NCI-H460 (cell line): ENCODE measurements at places on chromosomes 6 and 20. TPM values are rescaled to one million over a fixed set of nuclear protein-coding genes. Genes with fewer than 3 reads are reported as not detected.
A peak's percentile ranks its signal among the peaks of the same experiment; 100 is the strongest.

- DNase-seq = no peak
Measured at GRCh38 chr20:21397341-21398108, at the start of gene NKX2-4. NKX2-4 (minus strand) TSS chr20:21397526; CDS start chr20:21397399, 127 bp downstream.

DNA sequence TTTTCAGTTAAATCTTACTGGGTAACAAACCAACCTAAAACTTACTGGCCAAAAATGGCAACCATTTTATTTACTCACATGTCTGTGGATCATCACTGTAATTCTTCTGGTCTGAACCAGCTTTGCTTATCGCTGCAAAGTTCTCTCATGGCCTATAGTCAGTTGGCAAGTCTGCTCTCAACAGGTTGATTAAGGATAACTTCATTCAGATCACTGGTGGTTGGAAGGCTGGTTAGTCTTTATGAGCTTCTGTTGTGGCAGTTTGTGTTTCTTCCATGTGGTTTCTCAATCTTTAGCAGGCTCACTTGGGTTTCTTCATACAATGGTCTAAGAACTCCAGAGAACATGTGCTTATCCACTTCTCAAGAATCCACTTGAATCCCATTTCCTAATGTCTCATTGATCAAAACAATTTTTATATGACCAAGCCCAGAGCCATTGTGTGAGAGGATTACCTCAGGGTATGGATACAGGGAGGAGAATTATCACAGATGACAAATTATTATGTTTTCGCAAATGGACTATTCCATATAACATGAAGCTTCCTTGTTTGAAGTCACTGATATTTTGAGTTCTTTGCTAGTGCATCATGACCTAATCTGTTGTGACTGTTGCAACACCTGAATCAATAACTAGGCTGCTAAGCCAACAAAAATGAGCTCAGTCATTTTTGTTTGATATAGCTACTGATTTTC lies 155.4 kb upstream of the BMP2 start:
- no peak for DNase-seq

- DNase-seq = no peak
Measured at GRCh38 chr6:87897663-87898062, 150.0 kb upstream of the SPACA1 start.

DNA sequence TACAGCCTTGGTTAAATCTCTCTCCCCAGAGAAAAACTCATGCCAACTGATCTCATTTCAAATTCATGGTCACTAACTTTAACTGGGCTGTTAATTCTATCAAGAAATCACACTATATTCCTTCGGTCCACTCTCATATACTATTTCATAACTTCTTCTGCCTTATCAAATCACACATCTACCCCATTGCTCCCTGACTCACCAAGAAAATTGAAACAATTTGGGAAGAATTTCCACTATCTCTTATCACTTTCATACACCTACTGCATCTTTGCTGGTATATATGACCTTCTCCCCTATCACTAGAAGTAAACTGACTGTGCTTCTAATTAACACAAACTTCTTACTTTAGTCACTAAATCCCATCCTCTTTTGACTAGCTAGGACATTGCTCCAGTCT lies 102.3 kb downstream of the FILIP1 start:
- no peak for DNase-seq

- no peak for DNase-seq
Measured at GRCh38 chr20:52612046-52612632, 360.0 kb upstream of the TSHZ2 start.

- no peak for DNase-seq
Measured at GRCh38 chr6:122222761-122223160, 176.7 kb upstream of the HSF2 start.

- DNase-seq = no peak
Measured at GRCh38 chr6:91667596-91667995, 1080.7 kb upstream of the MAP3K7 start.

- peak; percentile 83 for DNase-seq
Measured at GRCh38 chr20:62926229-62927127, at the start of gene DIDO1. DIDO1 (minus strand) TSS chr20:62926505.

GRCh38 chr6:119226089-119226488 lies 123.5 kb downstream of the MAN1A1 start:
- DNase-seq = no peak

- DNase-seq = no peak
Measured at GRCh38 chr6:96876886-96877545, 20.7 kb downstream of the NDUFAF4 start.

DNA sequence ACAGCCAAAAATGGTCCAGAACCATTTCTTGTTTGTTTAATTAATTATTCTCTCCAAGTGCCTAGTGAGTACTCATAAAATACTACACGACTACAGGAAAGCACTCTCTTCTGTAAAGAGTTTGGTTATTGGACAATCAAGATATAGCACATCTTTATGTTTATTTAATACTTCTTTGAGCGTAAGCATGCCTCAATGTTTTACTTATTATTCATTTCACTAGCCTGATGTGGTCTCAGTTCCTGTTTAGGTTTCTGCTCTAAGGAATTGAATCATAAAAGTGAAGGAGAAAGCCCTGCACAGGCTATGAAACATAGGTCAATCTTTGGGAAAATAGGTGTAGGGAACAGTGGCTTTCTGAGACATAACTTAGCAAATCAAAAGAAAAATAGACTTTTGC lies 45.9 kb upstream of the AIG1 start:
- DNase-seq = no peak

GRCh38 chr6:130421585-130421984 lies 55.8 kb downstream of the TMEM200A start:
- no peak for DNase-seq

DNA sequence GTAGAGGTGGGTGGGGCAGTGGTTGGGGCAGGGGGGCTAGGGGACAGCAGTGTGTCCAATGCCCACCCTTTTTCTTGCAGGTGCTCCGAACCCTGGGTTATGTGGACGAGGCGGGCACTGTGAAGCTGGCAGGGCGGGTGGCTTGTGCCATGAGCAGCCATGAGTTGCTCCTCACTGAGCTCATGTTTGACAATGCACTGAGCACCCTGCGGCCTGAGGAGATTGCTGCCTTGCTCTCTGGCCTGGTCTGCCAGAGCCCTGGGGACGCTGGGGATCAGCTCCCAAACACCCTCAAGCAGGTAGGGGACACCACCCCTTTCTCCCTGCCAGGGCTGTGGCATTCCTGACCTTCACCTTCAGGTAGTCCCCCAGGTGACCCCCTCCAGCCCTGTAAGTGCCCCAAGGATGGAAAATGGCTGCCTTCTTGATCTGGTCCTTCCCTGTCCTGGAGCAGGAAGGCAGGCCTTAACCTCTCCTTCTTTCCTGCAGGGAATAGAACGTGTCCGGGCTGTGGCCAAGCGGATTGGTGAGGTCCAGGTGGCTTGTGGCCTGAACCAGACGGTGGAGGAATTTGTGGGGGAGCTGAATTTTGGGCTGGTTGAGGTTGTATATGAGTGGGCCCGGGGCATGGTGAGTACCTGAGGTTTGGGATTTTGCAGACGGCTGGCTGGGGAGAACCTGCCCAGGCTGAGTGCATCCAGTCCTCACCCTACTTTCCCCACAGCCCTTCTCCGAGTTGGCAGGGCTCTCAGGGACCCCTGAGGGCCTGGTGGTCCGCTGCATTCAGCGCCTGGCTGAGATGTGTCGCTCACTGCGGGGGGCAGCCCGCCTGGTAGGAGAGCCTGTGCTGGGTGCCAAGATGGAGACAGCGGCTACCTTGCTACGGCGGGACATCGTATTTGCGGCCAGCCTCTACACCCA lies 2.9 kb downstream of the DXO start:
- DNase-seq = no peak

DNA sequence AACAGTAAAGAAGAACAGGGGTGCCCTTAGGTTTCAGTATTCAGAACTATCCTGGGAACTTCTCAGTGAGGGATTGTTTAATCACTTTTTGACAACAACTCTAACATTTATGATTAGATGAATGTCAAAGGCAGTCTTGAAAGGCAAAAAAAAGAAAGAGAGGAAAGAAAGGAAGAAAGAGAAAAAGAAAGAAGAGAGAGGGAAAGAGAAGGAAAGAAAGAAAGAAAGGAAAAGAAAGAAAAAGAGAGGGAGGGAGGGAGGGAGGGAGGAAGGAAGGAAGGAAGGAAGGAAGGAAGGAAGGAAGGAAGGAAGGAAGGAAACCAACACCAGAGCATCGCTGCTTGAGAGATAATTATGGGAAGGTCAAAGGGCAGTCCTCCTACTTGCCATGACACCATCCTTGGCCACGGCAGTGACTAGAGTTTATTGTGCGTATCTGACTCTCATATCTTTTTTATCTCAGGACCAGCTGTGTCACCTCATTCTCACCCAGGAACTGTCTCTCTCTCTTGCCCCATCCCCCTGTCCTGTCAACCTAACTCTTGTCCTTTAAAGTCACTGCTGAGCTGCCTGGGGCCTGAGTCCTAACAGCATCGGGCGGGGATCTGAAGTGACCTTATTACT lies 96.8 kb upstream of the ATXN1 start:
- DNase-seq = no peak

DNA sequence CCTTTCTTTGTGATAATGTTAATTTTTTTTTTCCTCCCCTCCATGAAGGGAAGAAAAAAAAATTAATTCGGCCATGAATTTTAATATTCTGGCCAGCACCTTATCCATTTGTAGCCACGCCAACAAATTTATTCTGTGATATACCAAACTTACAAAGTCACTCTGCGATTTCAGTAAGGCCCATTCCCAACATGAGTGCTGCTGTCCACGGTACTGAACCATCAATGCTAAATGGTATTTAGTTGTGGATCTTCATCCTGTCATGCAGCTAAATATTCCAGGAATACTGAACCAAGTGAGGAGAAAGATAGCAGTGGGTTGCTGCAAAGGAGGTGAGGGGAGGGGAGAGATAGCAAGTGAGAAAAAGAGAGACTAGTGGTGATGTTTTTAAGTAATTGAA lies 19.5 kb upstream of the RSPH4A start:
- DNase-seq = no peak

- peak; percentile 33 for DNase-seq
Measured at GRCh38 chr6:56314683-56315523, 67.5 kb upstream of the COL21A1 start.

DNA sequence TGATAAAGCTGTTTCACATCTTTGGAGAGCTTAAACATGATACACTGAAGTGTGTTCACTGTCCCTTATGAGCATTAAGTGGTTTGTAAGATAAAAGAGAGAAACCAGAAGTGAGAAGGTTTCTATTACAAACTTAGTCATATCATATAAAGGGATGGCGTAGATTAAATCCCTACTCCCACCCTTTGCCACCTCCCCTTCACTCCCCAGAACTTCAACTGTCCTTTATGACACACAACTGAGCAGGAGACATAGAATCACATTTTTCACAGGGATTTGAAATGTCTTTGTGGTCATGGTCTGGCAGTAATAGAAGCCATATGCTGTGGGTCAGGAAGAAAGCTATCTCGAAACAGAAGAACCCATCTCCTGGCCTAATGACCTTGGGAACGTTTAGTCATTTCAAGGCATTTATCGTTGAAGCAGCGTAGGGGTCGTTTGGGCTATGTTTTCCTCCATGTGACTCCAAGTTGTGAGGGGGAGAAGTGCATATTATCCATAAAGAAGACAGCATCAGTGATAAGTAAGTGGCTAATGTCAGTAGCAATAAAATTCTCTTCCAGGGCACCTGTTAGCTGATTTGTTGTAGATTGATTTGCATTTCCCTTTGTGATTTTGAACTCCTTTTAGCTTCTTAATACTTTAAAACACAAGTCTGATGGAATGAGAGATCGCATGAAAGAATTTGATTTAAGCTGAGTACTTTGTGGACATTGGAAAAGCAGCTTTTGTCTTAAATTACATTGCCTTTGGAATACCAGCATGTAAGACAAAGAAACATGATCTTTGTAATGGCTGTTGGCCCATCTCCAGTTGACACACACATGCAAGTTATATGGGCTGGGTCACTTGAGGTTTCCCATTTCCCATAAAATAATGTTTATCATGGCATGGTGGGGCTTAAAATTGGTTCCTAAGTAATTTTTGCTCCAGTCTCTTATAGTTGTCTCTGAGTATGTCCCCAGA lies 501.5 kb upstream of the FLRT3 start:
- DNase-seq = peak; percentile 7

DNA sequence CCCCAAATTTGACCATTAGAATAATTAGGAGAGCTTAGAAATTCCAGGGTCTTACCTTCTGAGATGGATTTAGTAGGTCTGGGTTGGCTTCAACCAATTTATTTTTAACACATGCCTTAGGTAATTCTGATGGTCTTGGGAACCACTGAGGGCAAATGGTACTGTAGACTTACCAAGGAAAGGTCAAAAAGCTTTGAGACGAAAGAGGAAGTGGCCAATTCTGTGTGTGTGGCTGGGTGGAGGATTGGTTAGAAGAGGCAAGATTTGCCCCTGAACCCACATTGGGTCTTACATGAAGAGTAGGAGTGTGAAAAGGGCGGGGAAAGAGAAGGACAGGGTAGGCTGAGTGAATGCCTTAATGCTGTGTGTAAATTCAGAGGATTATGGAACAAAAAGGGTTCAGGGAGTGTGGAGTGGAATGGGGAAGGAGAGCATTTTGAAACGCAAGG lies 2.7 kb downstream of the ITCH start:
- no peak for DNase-seq

DNA sequence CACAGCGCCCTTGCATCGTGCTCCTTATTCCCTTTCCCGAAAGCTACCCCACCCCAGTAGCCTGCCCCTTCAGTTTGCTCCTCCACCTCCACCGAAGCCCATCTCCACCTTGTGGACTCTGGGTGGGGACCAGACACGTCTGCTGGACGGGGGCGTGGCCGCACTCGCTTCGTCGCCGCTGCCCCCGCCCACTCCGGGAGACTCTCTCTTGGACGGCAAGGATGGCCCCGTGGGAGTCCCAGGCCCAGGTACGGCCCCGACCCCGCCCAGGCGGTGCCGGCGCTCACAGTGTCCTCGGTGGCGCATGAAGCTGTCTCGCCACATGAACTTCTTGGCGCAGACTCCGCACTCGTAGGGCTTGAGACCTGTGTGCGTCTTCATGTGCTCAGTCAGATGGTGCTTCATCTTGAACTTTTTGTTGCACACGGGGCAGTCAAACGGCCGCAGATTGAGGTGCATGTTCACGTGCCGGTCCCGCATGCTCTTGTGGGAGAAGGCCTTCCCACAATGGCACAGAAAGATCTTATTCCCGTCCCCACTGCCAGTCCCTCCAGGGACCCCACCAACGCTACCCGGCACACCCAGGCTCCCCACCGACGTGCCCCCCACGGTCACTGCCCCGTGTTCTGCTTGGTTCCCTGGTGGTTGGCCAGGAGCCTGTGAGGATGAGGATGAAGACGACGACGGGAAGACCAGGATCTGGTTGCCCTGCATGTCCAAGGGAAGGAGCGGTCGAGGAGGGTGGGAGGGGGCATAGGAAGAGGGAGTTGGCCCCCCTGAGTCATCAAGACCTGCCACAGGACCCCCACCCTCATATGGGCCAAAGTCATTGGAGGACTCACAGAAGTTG lies 1.3 kb upstream of the TAPBP start:
- DNase-seq = no peak

GRCh38 chr6:1620504-1621069 lies 10.9 kb downstream of the FOXC1 start:
- DNase-seq = no peak

- DNase-seq = no peak
Measured at GRCh38 chr6:54192993-54193392, 81.8 kb downstream of the MLIP start.

BMP2 gene
- 6.6 and 7.1 TPM in 2 replicates for total RNA-seq

C6orf52 gene
- total RNA-seq = 0.81 and 1.3 TPM in 2 replicates

PRIM2 gene
- total RNA-seq = 9.9 and 14.8 TPM in 2 replicates

TBXT gene
- total RNA-seq = 2,009 and 2,059 TPM in 2 replicates

HSD17B8 gene
- 10.3 and 12.5 TPM in 2 replicates for total RNA-seq

HLA-G gene
- not detected in 2 replicates for total RNA-seq

EMILIN3 gene
- total RNA-seq = 0.25 and 0.38 TPM in 2 replicates

GABRR1 gene
- not detected in 2 replicates for total RNA-seq

LPA gene
- total RNA-seq = not detected in 2 replicates

MYL9 gene
- total RNA-seq = 0.66 and 1.2 TPM in 2 replicates

POU5F1 gene
- not detected in 2 replicates for total RNA-seq

RGS19 gene
- total RNA-seq = 12.6 and 15.0 TPM in 2 replicates

ANKEF1 gene
- total RNA-seq = 5.3 and 5.6 TPM in 2 replicates
